ENCODE measurements at places on chromosomes 11 and 22.

GRCh38 chr22:50244420-50245213, at the start of gene TUBGCP6:
TSS of gene TUBGCP6 (minus strand) at chr22:50245023. CDS start at chr22:50244459, 564 bp downstream.
- peak; percentile 95 for DNase-seq

DNA sequence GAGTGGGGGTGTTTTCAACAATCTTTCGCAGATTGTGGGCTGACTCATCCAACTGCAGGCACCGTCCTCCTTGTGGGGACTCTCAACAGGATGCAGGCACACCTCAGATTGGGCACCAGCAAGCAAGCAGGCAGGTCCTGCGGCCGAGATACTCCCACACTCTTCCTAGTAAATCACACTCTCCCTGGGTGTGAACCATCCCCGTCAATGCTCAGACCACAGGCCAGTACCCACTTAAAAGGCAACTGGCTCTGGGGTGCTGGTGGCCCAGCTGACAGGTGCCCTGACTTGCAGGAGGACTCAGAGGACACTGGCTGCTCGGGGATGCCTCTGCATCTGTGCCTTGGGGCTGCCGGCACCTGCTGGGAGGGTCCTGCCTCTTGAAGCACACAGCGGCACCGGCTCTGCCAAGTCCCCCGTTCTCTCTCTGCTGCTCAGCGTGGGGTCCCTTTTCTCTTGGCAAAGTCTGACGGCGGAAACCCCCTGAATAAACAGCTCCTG, 282.5 kb downstream of the CTTN start:
- DNase-seq: no peak

DNA sequence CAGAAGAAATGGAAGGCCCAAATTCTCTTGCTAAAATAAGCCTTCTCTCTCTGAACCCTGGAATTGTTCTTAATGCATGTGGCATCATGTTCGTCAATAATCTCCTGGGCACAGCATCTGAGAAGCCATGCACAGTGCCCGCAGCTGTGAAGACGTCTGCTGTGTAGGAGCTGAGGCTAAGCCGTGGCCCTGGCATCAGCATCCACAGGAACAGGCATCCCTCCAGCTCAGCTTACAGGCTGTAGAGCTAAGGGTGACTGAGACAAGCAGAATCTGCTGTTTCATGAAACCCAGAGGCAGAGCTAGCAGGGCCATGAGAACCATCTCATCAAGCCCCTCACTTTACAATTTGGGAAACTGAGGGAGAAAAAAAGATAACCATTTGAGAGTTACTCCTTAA, 60.6 kb downstream of the SEZ6L start:
- DNase-seq: no peak

DNA sequence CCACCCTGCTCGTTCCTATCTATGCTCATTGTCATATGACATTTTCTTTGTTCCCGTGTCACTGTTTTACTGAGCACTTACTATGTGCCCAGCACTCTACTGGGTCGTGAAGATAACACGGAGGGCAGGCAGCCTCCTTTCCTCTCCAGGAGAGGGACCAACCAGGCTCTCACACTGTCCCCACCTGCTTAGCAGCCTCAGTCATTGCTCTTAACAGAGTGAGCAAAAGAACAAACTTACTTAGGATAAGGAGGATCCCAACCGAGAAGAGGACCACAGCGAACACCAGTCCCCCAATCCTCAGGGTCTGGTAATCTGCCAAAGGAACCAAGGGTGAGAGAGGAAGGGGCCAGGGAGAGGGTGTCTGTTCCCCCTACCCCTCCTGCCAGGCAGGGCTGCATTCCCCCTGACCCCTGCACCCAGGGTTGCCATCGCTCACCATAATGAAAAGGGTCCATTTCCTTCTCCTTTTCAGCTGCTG, 17.0 kb upstream of the FXYD2 start:
- DNase-seq: no peak

GRCh38 chr11:70710601-70711000, 312.3 kb downstream of the CTTN start:
- no peak for DNase-seq
